Sigmoid colon (tissue), 7 donors: ENCODE measurements at places on chromosomes 6 and 20. TPM values are rescaled to one million over a fixed set of nuclear protein-coding genes. Genes with fewer than 3 reads are reported as not detected.

GRCh38 chr6:90440586-90441283 lies 144.1 kb upstream of the BACH2 start:
- no peak for DNase-seq
- no peaks in the 10 kb centered on the region for H3K4me1 ChIP-seq
- H3K27ac ChIP-seq, result no peak overlapping the region
- H3K36me3 ChIP-seq, result no peaks in the 10 kb centered on the region

- no peak for DNase-seq
- peaks cover 52% of the 10 kb centered on the region for H3K4me1 ChIP-seq
- no peaks in the 10 kb centered on the region for H3K36me3 ChIP-seq
- H3K27me3 ChIP-seq, result no peaks in the 10 kb centered on the region
These were observed 1.6 kb downstream of the B4GALT5 start for GRCh38 chr20:49712118-49712517.

- DNase-seq, result no peak
- no peaks in the 10 kb centered on the region for H3K36me3 ChIP-seq
- H3K4me3 ChIP-seq, result no peak overlapping the region
- H3K27me3 ChIP-seq, result no peaks in the 10 kb centered on the region
- H3K27ac ChIP-seq, result no peak overlapping the region
These were observed 78.8 kb upstream of the ZNFX1 start for GRCh38 chr20:49356676-49357075.

Gene IL20RA
- total RNA-seq, result 1.5 TPM

Gene GPR6
- not detected for total RNA-seq

Gene STX16
- 42.8 TPM for total RNA-seq

Gene CTCFL
- not detected for total RNA-seq

DNA sequence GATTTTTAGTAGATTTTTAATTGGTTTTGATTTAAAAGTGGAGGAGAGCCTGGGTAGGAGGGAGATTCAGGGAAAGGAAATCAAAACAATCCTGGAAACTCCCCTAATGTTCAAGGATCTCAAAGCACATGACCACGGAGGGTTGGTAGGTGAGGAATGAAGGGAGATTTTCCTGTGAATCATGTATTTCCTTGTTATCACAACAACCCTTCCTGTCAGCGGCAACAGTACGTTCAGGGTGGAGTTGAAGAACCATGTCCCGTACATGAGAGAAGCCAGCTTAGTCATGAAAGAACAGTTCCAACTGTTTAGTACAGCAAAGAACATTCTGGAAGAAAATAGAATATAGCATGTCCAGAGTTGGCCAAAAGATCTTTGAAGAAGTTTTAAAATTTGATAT lies 79.4 kb upstream of the SCAF8 start:
- H3K27me3 ChIP-seq, result no peaks in the 10 kb centered on the region
- H3K4me3 ChIP-seq, result no peak overlapping the region
- peaks cover 10% of the 10 kb centered on the region for H3K4me1 ChIP-seq
- H3K27ac ChIP-seq, result peak overlapping the region; percentile 29
- DNase-seq, result no peak
- H3K36me3 ChIP-seq, result no peaks in the 10 kb centered on the region

DNA sequence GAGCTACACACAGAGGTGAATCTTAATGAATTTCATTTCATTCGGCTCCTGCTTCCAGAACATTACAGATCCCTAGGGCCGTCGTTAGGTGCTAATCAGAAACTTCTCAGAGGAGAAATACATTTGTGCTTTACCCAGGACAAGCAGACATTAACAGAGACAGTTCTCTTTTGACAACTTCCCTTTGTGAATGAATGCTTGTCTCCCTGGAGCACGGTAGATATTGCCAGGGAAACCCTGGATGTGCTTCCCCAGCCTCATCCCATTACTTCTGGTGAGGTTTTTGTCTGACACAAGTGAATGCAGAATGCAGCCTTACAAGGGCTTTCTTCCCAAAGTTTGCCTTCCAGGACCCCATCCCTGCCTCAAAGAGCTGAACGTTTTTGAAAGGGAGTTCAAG lies 105.4 kb downstream of the SYNDIG1 start:
- no peak overlapping the region for H3K4me3 ChIP-seq
- DNase-seq, result no peak
- H3K27ac ChIP-seq, result no peak overlapping the region
- no peaks in the 10 kb centered on the region for H3K36me3 ChIP-seq
- no peaks in the 10 kb centered on the region for H3K27me3 ChIP-seq
- H3K4me1 ChIP-seq, result no peaks in the 10 kb centered on the region

DNA sequence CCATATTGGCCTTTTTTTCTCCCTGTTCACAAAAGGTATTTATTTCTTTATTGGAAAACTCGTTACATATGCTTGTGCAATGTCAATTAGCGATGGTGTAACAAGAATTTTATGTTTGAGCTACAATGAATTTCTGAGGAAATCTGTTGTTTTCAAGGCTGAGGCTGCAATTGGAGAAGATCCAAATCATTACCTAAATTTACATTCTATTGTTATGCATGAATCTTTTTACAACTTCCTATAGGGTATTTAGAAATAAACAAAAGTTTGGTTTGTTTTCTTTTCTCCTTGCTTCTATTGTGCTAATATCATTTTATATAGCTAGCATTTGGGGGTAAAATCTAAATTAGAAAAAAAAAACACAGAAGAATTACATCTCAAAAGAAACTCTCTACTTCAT lies 34.7 kb upstream of the NKAIN2 start:
- H3K4me3 ChIP-seq, result no peak overlapping the region
- H3K27me3 ChIP-seq, result no peaks in the 10 kb centered on the region
- no peaks in the 10 kb centered on the region for H3K4me1 ChIP-seq
- H3K27ac ChIP-seq, result no peak overlapping the region
- DNase-seq, result no peak

DNA sequence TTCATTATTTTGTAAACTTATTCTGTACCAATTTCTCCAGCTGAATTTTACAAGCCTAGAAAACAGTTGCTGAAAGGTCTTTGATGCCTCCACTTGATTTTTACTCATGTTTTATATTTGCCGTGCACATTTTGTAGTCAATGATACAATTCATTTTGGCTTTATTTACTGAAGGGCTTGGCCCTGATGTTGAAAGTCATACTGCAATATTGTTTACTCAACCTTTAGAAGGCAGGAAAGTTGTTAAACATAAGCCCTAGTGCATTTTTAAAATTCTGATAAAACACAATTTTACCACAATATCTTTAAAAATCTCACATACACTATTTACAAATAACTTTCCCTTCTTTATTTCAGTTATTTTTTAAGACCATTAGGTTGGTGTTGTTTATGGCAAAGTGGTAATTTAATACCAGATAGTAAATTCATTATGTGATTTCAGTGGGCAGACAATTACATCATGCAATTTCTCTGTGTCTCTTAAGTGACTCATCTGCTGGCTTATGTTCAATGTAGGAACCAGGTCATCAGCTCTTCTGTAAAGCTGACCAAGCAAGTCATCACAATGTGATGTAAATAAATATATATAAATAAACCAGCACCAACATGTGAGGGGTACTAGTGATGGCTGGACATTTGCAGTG lies 121.1 kb upstream of the SLC35B3 start:
- no peak overlapping the region for H3K27ac ChIP-seq
- H3K36me3 ChIP-seq, result no peaks in the 10 kb centered on the region
- H3K4me1 ChIP-seq, result no peaks in the 10 kb centered on the region
- DNase-seq, result no peak
- H3K27me3 ChIP-seq, result no peaks in the 10 kb centered on the region

DNA sequence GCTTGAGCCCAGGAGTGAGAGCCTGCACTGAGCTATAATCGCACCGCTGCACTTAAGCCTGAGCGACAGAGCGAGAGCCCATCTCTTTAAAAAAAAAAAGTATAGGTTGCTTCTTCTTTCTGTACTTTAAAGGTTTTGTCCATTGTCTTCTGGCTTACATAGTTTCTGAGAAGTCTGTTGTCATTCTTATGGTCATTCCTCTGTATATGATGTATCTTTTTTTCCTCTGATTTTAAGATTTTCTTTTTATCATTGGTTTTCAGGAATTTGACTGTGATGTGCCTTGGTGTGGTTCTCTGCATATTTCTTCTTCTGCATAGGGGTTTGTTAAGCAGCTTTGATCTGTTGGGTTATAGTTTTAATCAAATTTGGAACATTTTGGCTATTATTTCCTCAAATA lies 29.1 kb downstream of the QRSL1 start:
- H3K4me1 ChIP-seq, result no peaks in the 10 kb centered on the region
- H3K27ac ChIP-seq, result no peak overlapping the region
- H3K27me3 ChIP-seq, result no peaks in the 10 kb centered on the region

- H3K27ac ChIP-seq, result no peak within 1 kb of the TSS
- H3K36me3 ChIP-seq, result no peaks in the 10 kb centered on the region
- H3K4me1 ChIP-seq, result peaks cover 10% of the 10 kb centered on the region
- H3K27me3 ChIP-seq, result peaks cover 59% of the 10 kb centered on the region
- DNase-seq, result no peak
These were observed at the start of gene LRRN4 for GRCh38 chr20:6053776-6054688. Gene LRRN4 (minus strand): TSS chr20:6054060. CDS start chr20:6052799, 1,261 bp downstream.

Gene TRIM15
- total RNA-seq, result 0.36 TPM

Gene NUDT3
- total RNA-seq, result 32.1 TPM

DNA sequence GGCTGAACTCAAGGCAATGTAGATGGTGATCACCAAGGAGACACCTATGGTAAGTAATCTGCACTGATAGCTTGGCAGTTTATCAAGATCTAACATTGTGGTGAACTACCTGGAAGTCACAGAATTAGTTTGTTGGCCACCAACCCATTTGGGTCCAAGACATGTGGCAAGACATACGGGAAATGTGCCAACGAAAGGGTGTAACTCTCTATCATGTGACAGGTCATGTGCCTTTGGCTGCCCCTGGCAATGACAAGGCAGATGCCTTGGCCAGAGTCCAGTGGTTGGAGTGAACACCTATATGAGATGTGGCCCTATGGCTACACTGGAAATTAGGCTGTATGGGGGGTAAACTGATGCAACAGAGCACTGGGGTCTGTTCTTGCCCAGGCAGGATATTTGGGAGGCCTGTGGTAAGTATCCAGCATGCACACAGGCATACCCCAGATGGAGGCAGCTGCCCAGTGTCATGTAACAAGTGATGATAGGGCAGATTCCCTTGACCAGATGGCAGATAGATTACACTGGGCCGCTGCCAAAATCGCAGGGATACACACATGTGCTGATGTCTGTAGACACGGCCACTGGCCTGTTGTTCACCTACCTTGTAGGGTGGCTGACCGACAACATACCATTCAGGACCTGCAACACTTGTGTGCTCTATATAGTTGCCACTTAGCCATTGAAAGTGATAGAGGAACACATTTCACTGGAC lies 35.5 kb upstream of the HSF2 start:
- H3K4me3 ChIP-seq, result no peak overlapping the region
- no peaks in the 10 kb centered on the region for H3K27me3 ChIP-seq
- H3K4me1 ChIP-seq, result no peaks in the 10 kb centered on the region
- no peaks in the 10 kb centered on the region for H3K36me3 ChIP-seq

Gene ZNFX1
- 25.7 TPM for total RNA-seq

DNA sequence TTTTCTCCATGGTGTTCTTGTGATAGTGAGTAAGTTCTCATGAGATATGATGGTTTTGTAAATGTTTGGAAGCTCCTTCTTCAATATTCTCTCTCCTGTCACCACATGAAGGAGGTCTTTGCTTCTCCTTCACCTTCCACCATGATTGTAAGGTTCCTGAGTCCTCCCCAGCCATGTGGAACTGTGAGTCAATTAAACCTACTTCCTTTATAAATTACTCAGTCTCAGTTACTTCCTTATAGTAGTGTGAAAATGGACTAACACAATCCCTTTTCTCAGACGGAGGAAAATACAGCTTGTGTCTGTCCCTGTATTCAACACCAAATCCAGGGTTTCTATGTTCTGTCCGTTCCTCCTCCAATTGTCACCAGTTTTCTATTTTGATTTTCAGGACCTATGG lies 181.0 kb downstream of the ALDH8A1 start:
- no peaks in the 10 kb centered on the region for H3K4me1 ChIP-seq
- H3K27ac ChIP-seq, result no peak overlapping the region
- H3K4me3 ChIP-seq, result no peak overlapping the region

DNA sequence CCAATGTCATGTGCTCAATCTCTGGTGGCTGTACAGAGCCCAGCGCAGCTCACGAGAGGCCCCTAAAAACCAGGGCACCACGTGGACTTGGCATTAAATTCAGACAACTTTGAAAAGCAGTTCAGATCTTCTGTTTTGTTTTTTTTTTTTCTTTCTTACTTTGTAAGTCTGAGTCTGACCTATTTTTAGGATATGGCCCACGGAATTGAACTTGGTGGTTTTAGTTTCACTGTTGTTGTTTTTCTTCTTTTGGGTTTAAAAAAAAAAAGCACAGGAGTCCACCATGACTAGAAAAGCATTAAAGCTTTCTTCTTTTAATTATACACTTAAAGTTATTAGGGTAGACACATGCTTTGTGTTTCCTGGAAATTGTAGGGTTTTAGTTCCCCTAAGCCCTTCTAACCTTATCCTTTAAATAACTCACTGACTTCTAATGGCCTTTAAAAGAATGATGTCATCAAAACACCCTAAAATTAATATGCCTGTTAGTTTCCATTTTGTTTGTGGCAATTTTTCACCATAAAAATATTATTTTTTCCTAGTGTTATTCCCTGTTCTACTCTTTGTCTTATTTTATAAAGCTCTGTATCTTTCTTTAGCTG lies 48.5 kb upstream of the CCN2 start:
- H3K27ac ChIP-seq, result no peak overlapping the region
- no peak overlapping the region for H3K4me3 ChIP-seq
- DNase-seq, result no peak
- H3K4me1 ChIP-seq, result peaks cover 8% of the 10 kb centered on the region
- no peaks in the 10 kb centered on the region for H3K27me3 ChIP-seq

Gene SLC35B2
- 28.8 TPM for total RNA-seq

DNA sequence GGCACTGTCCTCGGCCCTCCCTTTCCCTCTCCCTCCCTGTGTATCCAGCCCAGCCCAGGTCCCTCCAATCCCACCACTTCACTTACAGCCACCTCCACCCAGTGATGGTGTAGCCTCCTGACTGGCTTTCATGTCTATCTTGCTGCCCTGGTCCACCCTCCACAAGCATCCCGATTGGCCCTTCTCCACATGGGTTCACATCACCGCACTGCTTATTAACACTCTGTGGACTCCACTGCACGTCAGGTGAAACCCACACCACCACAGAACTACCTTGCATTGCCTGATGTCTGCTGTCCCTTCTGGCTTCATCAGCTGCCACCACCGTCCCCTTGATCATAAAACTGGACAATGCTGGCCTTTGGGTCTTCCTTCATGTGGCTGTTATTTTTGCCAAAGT lies 220.4 kb upstream of the ARID1B start:
- H3K27ac ChIP-seq, result no peak overlapping the region
- no peaks in the 10 kb centered on the region for H3K4me1 ChIP-seq
- H3K36me3 ChIP-seq, result no peaks in the 10 kb centered on the region
- DNase-seq, result no peak
- no peaks in the 10 kb centered on the region for H3K27me3 ChIP-seq
